BJ (cell line): ENCODE measurements at places on chromosomes 4 and X. TPM values are rescaled to one million over a fixed set of nuclear protein-coding genes. Genes with fewer than 3 reads are reported as not detected.

GRCh38 chrX:42460706-42461105 lies 317.3 kb downstream of the PPP1R2C start:
- DNase-seq: no peak

DNA sequence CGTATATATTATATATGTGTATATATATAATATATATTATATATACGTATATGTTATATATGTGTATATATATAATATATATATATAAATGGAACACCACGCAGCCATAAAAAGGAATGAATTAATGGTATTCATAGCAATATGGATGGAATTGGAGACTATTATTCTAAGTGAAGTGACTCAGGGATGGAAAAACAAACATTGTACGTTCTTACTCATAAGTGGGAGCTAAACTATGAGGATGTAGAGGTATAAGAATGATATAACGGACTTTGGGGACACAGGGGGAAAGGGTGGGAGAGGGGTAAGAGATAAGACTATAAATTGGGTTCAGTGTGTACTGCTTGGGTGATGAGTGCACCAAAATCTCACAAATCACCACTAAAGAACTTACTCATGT lies 1388.9 kb downstream of the C4orf33 start:
- no peak for DNase-seq

DNA sequence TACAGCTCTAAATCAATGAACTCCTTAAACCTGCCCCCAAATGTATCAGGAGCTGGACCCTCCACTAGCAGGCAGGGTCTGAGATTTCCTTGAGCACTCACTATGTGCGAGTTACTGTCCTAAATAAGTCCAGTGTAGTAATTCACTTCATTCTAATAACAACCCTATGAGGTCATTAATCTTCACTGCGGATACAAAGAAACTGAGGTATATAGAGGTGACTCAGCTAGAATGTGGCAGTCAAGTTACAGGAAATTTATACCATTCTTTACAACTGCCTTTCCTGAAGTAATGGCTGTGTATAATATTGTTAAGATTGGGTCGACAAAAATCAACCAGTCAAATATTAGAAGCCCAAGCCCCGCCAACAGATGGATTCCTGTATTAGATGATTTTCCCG lies 473.9 kb upstream of the FTHL17 start:
- DNase-seq: no peak

DNA sequence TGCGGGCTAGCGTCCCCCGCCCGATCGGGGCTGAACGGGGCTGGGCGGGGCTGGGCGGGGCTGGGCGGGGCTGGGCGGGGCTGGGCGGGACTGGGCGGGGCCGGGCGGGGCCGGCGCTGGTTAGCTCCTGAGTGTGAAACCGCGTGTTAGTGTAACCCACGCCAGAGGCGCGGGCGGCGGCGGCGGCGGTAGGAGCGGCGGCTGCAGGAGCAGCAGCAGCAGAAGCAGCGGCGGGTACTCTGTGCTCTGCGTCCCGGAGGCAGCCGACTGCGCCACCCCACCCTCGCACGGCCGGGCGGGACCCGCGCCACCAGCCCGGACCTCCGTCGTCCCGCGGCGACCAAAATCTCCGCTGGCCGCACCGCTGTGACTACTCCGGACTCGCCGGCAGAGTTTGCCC lies 128.1 kb downstream of the LAS1L start:
- DNase-seq: no peak

DNA sequence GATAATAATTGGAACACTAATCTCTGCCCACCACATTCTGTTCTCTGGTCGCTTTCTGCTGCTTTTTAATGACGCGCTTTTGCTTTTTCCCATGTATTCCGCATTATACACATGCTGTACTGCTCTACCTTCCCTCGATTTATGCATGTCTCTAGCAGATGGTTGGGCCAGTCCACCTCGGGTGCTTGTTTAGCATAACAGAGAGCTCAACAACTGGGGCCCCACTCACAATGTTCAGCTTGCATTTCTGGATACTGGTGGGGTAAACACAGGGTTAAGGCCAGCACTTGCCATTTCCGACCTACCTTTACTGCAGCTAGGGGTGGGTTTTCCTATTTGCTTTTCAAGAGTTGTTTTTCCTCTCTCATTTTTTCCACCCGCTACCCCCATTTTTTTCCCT lies 255.8 kb downstream of the SOX3 start:
- DNase-seq: no peak

DNA sequence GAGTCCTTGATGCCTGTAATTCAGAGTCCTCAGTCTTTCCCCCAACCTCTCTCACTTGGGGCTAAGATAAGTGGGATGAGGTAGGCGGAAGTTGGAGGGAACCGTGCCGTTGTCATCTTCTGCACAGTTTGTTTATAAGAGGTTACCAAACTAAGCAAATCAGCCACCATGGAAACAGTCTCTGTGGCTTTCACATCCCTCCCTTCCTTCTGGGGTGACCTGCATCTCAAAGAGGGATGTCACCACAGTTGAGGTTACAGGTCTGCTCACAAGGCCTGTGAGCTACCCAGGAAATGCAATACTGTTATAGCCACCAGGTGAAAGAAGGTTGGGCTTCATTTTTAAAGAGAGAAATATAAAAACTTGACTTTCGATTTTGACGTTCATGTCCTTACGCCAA lies 26.3 kb downstream of the RTL5 start:
- no peak for DNase-seq

DNA sequence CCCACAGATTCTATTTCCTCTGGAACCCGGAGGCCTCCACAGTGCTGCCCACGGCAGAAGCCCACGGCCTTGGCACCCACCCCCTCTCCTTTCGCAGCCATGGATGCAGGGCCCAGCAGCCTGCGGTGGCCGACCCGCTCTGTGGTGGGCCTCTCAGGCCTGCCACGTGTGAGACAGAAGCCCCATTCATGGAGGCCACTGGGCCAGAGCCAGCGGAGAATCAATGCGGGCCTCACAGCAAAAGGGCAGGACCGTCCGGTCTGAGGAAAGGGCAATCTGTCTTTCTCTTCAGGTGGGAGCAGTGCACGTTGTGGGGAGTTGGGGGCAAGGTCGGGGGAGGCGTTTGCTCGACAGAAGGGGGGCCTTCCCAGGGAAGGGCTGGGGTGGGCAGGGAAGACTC lies 8.4 kb upstream of the HAUS7 start:
- no peak for DNase-seq

- DNase-seq: peak; percentile 73
Measured at GRCh38 chr4:60724623-60725022, 475.5 kb upstream of the ADGRL3 start.

DNA sequence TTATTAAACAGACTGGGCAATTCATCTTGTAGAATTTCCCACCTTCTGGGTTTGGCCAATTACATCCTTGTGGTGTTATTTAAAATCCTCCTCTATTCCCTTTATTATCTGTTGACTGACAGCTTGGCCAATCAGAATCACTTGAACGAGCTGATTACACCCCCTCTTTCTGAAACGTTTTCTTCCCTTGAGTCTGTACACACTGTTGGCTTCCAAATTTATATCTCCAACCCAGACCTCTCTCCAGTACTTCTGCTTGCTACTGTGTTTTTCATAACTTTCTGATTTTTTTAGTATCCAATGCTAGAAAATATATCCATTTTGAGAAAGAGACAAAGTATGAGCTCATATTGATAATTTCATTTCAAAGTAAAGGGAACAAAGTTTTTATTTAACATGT lies 14.8 kb downstream of the CD38 start:
- DNase-seq: no peak

The TAF7L gene
- polyA plus RNA-seq: 0.13 and 0.22 TPM in 2 replicates

The SPANXN3 gene
- not detected in 2 replicates for polyA plus RNA-seq

The TBX22 gene
- polyA plus RNA-seq: not detected in 2 replicates

The MGARP gene
- 24.2 and 29.5 TPM in 2 replicates for polyA plus RNA-seq
